ENCODE measurements at places on chromosomes 7 and 10.

DNA sequence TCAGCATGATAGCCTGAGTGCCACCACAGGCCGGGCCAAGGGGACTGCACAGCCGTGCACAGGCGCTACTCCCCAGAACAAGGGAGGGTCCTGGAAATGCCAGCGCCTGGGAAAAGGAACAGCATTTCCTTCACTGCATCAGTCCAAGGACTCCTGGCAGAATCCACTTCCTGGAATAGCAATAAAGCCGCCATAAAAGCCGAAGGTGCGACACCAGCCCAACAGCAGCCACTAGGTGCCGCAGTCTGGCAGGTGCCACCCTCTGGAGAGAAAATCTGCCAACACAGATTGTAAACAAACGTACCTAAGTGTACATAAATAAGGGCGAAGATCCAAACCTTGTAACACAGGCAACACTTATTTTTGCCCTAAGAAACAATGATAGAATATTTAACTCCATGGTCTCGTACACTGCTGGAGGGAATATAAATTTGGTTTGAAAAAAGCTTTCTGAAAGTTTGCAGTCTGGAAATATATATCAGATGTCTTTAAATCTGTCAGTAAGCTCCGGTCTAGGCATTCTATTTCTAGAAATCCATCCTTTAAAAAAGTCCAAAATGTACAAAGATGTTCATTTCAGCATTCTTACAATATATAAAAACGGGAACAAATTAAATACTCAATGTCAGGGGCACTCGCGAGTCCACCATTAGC lies 22.2 kb downstream of the VOPP1 start:
- DNase-seq = no peak

DNA sequence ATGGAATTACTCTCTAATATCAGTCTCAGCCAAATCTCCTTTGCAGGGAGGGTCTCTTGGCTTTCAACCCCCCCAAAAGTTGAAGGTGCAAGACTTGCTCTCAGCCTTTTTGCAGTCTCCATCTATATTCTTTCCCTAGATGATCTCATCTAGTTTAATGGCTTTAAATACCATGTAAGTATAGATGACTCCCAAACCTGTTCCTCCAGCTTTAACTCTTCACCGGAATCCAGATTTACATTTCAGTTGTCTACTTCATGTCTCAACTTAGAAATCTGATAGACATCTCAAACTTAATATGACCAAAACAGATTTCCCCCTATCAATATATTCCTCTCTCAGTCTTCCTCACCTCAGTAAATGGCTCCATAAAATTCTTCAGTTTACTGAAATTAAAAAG lies 9.9 kb upstream of the TAS2R41 start:
- no peak for DNase-seq

DNA sequence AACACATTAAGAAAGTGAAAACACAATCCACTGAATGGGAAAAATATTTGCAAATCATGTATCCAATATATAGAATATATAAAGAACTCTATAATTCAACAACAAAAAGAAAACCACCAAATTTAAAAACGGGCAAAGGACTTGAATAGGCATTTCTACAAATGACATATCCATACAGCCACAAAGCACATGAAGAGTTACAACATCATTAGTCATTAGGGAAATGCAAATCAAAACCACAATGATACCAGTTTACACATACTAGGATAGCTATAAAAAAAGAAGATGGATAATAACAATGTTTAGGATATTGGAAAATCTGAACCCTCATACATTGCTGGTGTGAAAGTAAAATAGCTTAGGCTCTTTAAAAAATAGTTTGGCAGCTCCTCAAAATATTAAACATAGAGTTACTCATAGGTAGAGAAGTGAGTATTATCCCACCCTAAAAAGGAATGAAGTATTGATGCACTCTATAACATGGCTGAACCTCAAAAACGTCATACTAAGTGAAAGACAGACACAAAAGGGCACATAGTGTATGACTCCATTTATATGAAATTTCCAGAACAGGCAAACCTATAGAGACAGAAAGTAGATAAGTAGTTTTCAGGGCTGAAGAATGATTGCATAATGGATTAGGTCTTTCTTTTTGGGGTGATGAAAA lies 4.5 kb downstream of the ZPBP start:
- no peak for DNase-seq

GRCh38 chr7:69038915-69039314 lies 559.4 kb upstream of the AUTS2 start:
- no peak for DNase-seq

DNA sequence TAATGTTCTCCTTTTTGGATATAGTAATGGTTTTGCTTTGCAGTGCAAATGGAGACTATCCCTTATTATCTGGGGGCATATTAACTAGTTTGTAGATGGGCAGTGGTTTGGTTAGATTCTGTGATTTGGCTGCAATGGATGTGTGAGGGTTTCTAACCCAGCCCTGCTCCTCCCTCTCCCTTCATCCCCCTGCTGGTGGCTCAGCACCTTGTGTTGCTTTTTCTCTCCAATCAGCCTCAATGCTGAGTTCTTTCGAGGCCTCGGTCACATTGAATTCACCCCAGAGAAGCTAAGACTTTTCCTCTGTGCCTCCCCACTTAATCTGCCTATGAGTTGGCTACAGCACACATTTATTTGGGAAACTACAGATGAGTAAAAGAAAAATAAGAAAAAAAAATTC lies 120.0 kb downstream of the MALRD1 start:
- DNase-seq = no peak

- DNase-seq = no peak
Observed at GRCh38 chr7:47303014-47303694, 278.8 kb downstream of the TNS3 start.

- no peak for DNase-seq
Observed at GRCh38 chr10:104577163-104577562, 63.9 kb upstream of the SORCS3 start.

GRCh38 chr7:134813663-134814396 lies 34.4 kb downstream of the CALD1 start:
- DNase-seq = no peak

DNA sequence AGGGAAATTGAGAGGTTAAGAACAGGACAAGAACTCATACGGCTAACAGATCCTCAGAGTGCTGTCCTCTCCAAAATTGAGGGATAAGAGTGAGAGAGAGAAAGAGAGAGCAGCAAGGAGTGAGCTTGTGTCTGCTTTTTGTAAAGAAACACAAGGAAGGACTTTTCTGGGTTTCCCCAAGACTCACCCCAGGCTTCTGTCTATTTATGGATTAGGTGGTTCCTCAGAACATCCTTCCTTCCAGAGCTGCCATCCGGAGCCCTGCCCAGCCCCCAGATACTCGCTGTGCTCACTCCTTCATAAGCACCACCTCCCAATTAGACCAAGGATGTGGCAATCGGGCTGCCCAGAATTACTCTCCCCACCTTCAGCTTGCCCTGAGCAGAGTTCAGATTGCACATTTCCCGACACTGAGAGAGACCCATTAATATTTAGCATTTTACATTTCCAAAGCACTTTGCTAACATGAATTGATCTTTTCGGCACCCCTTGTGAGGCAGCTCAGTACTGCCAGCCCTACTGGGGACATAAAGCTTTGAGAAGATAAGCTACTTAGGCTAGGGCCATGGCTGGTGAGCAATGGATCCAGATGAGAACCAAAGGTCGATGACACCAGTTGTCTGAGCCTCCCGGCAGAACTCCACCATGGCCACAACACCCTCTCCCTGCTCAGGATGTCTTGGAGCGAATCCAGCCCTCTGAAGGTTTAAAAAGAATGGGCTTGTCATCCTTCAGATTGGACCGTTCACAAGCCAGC lies 19.2 kb upstream of the R3HCC1L start:
- DNase-seq = no peak

DNA sequence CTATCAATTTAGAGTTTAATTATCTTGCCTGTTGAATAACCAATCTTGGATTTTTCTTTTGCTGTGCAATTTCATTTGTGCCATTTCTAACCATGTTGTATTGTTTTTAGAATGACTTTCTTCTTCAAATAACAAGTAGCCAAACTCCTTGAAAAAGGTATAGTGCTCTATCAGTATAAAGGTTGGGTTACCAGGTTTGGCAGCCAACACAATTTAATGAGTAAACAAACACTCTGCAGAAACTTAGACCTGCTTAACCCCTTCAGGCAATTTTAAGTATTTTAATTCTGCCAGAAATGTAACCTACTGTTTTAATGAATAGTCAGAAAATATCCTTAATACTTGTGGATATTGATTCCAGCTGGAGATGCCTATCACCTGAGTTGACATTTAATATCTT lies 299.8 kb downstream of the ARL4A start:
- no peak for DNase-seq

- no peak for DNase-seq
Observed at GRCh38 chr7:92608380-92609322, 18.5 kb upstream of the FAM133B start.

- DNase-seq = no peak
Observed at GRCh38 chr10:113069595-113069994, 119.5 kb downstream of the TCF7L2 start.

- DNase-seq = no peak
Observed at GRCh38 chr7:39683216-39683845, 60.0 kb downstream of the RALA start.

- no peak for DNase-seq
Observed at GRCh38 chr10:119024882-119025281, 4.6 kb upstream of the NANOS1 start.

GRCh38 chr10:129780198-129780597 lies 183.9 kb downstream of the EBF3 start:
- no peak for DNase-seq

- no peak for DNase-seq
Observed at GRCh38 chr7:1235501-1236131, 2.9 kb downstream of the UNCX start.

DNA sequence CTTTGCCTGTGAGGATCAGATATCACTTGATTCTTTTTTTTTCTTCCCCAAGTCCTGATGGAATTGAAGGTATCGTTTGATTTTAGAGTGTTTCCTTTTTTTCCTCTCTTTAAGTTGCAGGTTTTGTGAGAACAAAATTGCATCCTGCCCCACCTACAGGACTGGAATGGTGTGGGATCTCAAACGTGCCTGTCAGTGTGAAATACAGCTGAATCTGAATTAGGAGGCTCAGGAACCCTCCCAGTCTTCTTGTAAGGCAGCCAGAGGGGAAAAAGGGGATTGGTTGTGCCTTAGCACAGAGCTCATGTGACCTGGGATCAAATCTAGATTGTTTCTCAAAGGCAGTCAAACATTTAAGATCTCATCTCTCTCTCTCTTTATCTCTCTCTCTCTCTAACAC lies 32.7 kb upstream of the KLHL7 start:
- no peak for DNase-seq

- no peak for DNase-seq
Observed at GRCh38 chr7:137130751-137131158, 212.8 kb downstream of the PTN start.

DNA sequence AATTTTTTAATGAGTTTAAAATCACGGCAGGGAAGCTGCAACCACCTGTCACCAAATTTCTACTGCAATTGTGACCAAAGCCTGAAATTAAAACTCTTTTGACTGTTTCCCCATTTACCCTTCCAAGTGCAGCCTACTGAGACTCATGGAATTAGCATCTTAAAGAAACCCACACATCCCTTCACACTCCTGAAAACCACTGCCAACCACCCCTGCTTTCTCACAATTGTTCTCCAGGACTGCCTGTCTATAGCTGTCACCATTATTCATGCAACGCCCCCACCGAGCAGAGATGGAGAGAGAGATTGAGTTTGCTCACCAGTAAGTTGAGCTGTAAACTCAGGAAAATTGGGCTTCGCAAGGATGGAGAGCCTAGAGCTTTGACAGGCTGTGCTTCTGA lies 383.8 kb upstream of the SORCS1 start:
- DNase-seq = no peak

GRCh38 chr7:69564454-69565417 lies 33.5 kb upstream of the AUTS2 start:
- no peak for DNase-seq

DNA sequence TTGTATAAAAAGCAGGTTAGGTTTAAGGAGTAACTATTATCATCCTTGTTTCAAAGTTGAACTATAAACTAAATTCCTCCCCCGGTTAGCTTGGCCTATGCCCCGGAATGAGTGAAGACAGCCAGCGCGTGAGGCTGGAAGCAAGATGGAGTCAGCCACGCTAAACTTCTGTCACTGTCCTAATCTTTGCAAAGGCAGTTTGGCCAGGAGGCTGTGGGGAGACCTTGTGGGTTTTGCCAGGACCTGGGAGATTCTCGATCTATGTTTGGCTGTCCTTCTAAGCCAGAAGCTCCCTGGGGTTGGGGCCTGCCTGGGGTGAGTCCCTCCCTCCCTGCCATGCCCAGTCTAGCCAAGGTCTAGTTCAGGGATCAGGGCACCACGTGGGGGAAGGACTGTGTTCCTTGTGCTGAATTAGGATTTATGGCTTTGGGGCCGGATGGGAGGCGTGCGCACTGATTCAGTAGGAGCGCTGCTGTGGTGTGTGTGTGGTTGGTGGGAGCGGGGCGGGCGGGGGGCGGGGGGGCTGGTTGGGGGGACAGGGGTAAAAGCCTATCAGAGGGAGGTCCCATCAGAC lies 871 bp upstream of the GTF2IRD1 start:
- DNase-seq = peak; percentile 12
